SJCRH30 (cell line): ENCODE measurements at places on chromosomes 3 and 15. TPM values are rescaled to one million over a fixed set of nuclear protein-coding genes. Genes with fewer than 3 reads are reported as not detected.

GRCh38 chr15:85002517-85002916 lies 20.9 kb downstream of the PDE8A start:
- no peak overlapping the region for H3K4me3 ChIP-seq
- no peaks in the 10 kb centered on the region for H3K36me3 ChIP-seq
- no peak overlapping the region for H3K27ac ChIP-seq
- H3K4me1 ChIP-seq = peaks cover 11% of the 10 kb centered on the region
- no peaks in the 10 kb centered on the region for H3K27me3 ChIP-seq

- H3K27ac ChIP-seq = no peak overlapping the region
- H3K4me1 ChIP-seq = no peaks in the 10 kb centered on the region
- no peaks in the 10 kb centered on the region for H3K27me3 ChIP-seq
These were observed 290.5 kb upstream of the GADL1 start for GRCh38 chr3:31185062-31185357.

MYL3 gene
- not detected in 2 replicates for total RNA-seq

SST gene
- total RNA-seq = not detected in 2 replicates

NUSAP1 gene
- 256 and 300 TPM in 2 replicates for total RNA-seq
